ENCODE measurements at places on chromosomes 11 and 22. TPM values are rescaled to one million over a fixed set of nuclear protein-coding genes. Genes with fewer than 3 reads are reported as not detected.

DNA sequence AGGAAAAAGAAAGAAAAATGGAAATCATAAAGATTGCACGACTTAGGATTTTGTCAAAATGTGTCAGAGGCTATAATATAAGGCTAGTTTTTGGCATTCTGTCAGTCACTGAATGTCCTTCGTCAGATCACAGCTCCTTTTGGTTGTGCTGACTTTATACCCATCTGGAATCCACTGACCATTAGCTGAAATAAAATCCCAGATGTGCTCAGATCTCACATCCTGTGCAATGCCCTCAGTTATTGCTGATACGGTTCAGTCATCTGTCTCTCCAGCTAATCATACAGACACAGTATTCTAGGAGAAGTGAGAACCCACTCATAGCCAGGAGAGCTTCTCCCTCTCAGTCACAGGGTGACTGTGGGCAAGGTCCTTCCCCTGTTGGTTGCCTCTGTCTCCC, 11.5 kb downstream of the CD44 start:
- DNase-seq = no peak

DNA sequence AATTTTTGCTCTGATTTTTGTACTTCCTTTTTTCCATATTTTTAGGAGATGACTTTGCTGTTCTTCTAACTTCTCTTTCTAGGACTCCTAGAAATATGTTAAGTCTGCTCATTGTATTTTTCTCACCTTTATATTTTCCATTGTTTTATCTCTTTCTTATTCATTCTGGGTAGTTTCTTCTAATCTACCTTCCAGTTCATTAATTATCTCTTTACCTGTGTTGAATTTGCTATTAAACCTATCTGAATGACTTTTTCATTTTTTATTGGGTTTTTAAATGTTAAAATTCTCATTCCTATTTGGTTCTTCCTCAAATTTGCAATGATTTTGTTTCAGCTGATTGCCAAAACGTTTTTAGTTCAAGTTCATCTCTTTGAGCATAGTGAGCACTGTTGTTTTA, 27.8 kb upstream of the EHF start:
- DNase-seq = no peak

- DNase-seq = no peak
Observed at GRCh38 chr22:49564054-49564453, 263.6 kb downstream of the BRD1 start.

GRCh38 chr11:69055598-69056516, 7.1 kb downstream of the TPCN2 start:
- no peak for DNase-seq

GRCh38 chr22:43203471-43203981, 16.6 kb upstream of the TTLL12 start:
- DNase-seq = no peak

GRCh38 chr11:94754819-94755218, 13.3 kb upstream of the AMOTL1 start:
- DNase-seq = no peak

- no peak for DNase-seq
Observed at GRCh38 chr11:116515664-116516184, 257.1 kb downstream of the BUD13 start.

- no peak for DNase-seq
Observed at GRCh38 chr11:65780770-65781151, at the start of gene AP5B1. Gene AP5B1, minus strand, starts transcription at chr11:65780976. Its CDS starts 385 bp downstream, at chr11:65780591.

- DNase-seq = no peak
Observed at GRCh38 chr11:55572548-55572947, 620 bp downstream of the OR4C16 start.

- no peak for DNase-seq
Observed at GRCh38 chr11:107477820-107478219, 20.2 kb upstream of the CWF19L2 start.

Gene CRYBB2
- total RNA-seq = not detected

DNA sequence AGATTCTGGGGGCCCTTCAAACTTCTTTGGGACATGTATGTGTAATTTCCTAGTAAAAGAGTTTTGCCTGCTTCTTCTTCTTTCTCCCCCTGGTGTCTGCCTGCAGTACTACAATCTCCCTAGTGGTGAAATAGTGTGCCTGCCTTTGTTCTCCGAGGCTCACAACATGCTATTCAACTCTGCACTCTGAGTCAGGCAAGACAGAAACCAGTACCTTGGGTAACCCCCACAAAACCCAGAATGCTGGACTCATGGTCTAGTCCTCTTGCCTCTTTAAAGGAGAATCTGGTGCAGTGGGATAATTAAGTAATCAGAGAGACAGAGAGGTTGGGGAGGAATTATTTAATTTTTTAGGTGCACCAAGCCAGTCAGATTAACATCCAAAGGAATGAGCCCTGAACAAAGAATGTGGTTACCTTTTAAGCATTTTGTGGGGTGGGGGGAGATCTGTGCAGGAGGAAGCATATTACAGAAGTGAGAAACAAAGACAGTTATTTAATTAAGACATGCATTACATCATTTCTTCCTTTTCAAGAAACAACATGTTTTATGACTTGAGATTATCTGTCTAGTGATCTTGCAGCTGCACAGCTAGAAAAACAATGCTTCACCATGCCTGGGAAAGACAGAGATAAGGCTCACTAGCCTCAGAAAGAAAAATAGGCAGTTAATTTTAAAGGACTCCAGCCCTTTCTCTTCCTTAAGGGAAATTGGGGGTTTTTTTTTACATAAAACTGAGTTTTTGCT, 11.0 kb upstream of the MS4A6A start:
- DNase-seq = no peak

- DNase-seq = no peak
Observed at GRCh38 chr11:121291896-121292494, 576 bp upstream of the SC5D start.

Gene KRTAP5-11
- not detected for total RNA-seq

- no peak for DNase-seq
Observed at GRCh38 chr11:116865696-116866095, 28.3 kb upstream of the APOA1 start.

Gene SLC25A22
- total RNA-seq = 5.0 TPM

GRCh38 chr11:85740481-85741400, 54.7 kb upstream of the CCDC89 start:
- peak; percentile 31 for DNase-seq

GRCh38 chr11:119728651-119729580, at the start of gene NECTIN1:
Gene NECTIN1, minus strand, starts transcription at chr11:119729200. Its CDS starts 647 bp downstream, at chr11:119728553.
- DNase-seq = peak; percentile 97

DNA sequence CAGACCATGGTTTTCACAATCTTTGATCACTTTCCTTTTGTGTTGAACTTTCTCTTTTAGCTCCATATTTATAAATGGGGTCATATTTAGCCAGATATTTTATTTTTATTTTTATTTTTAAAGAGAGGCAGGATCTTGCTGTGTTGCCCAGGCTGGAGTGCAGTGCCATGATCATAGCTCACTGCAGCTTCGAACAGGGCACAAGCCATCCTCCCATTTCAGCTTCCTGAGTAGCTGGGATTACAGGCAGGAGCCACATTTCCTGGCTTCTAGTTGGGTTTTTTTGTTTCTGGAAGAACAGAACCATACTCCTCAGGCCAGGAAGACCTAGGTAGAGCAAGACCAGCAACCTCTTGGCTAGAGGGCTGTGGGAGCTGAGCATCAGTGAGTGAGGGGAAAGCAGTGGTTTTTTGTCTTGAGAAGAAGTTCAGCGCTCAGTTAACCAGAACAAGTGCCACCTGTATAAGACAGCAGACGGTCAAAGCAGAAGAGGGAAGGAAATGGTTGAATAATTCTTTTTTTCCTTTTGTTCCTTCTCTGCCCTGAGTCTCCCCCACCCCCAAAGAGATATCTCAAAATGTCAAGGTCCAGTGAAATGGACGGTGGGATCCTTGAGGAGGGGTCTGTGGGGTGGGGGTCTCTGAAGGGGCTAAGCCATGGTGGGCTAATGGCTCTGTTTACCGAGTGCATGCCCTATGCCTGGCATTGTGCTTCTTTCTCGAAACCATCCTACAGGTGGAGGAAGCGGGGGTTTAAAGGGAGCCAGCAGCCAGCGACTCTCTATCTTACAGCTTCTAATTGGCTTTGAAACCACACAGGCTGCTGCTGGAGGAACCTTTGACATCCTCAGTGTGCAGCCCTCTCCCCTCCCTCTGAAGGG, 63.0 kb downstream of the PTPRJ start:
- DNase-seq = no peak

DNA sequence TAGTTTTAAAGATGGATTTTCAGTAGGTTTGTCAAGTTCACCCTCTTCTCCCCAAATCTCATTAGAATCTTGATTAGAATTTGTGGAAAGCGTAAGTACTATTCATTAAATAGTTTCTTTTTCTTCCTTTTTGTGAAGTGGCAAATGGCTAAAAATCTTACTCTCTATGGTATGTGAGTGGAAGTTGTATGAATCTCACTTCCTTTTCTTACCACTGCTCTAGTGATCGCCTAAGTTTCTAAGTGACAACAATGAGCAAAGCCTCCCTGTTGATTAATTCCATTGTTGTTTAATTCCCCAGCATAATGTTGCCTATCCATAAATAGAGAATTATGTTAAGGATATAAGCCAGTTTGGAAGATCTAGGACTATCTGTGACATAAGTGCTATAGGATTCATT, 82.7 kb downstream of the PGR start:
- no peak for DNase-seq

GRCh38 chr22:21780259-21780658, 44.7 kb upstream of the YPEL1 start:
- DNase-seq = no peak

- DNase-seq = no peak
Observed at GRCh38 chr11:112156956-112157766, 6.7 kb downstream of the IL18 start.

Gene MAPK11
- 12.5 TPM for total RNA-seq

Gene KIAA1671
- total RNA-seq = 18.3 TPM

Gene MLC1
- 0.17 TPM for total RNA-seq

GRCh38 chr11:3642071-3642951, 519 bp upstream of the ART5 start:
- no peak for DNase-seq

Gene TNNI2
- 4.2 TPM for total RNA-seq

Gene PYGM
- total RNA-seq = 18.4 TPM

DNA sequence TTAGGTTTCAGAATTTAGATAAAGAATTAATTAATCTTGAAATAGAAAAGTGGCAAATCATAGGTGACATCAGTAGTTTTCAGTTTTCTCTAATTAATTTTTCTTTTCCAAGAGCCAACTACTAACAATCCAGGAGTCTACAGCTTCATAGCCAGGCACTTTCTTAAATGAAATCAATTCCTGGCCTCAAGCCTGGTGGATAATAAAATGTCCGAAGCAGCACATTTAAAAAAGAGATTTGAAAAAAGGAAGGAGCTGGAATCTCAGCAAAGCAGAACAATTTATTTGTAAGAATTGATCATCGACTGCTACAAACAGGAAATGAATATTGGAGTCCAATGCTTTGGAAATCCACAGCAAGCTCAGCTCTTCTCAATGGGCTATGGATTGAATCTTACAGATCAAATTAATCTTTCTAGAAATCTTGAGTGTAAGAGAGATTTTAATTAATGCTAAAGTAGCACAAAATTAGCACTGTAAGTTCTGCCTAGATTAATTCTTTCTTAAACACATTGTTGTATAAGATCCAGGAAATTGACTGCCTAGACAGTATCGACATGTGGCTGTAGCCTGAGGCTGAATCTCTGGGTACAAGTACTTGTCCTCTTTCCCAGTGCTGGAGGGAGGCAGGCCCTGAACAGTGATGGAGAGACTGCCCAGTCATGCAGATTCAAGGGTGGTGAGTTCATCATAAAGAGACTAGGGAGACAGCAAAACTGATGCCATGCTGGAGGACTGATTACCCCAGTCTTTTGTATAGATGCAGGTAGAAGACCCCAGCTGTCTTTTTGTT, 167.8 kb upstream of the POU2AF2 start:
- no peak for DNase-seq

Gene OR10G7
- not detected for total RNA-seq

Gene TSGA10IP
- total RNA-seq = not detected

- DNase-seq = no peak
Observed at GRCh38 chr11:62139526-62140303, 15.9 kb downstream of the INCENP start.

DNA sequence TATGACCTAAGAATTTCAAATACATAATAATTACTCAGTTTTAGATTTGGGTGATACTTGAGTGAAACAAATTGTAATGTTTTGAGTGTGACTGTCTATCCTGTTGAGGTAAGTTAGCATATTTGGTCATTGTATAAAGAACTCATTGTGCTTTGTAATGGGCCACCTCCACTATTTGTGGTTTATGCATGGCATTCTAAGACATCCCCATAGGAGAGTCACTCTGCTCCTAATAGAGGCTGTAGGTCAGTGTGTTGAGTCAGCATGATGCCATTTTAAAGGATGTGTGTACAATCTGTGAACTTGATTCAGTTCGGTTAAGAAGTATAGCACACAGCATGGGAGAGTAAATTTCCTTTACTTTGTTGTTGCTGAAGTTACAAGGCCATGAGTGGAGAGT, 1112.4 kb downstream of the JRKL start:
- no peak for DNase-seq

- peak; percentile 92 for DNase-seq
Observed at GRCh38 chr11:78801161-78801884, 226.7 kb upstream of the NARS2 start.

DNA sequence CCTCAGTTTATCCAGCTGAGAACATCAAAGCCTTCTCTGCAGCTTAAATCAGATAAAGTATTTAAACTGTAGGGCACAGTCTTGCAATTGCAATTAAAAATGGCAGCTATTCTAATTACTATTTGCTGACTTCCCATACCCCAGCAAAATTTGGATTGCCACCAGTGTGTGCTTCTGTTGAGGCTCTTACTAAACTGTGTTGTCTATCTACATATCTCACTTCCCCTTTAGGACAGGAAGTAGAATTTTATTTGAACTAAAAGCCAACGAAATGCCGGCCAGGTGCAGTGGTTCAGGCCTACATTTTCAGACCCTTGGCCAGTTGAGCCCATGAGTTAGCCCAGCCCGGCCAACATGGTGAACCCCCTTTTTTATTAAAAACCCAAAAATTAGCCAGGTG, 7.1 kb downstream of the SAA4 start:
- DNase-seq = no peak

- no peak for DNase-seq
Observed at GRCh38 chr11:126528075-126528474, 172.6 kb downstream of the ST3GAL4 start.

- no peak for DNase-seq
Observed at GRCh38 chr11:128288368-128288767, 299.0 kb downstream of the ETS1 start.

DNA sequence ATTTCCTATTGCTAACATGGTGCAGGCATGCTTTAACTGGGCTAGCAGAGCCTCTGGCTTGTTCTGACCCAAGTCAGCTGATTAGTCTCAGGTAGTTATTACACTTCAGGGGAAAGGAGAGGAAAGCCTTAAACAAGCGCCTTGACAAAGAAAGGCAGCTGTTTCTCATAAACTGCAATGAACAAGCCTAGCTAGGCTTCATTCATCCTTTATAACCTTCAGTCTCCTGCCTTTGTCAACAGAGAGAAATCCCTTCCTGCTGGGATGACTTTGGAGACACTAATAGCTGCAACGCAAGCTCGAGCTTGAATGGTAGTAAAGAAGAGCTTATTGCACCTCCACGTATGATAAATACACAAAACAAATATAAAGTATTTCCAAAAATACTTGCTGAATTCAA, 68.4 kb downstream of the CCDC34 start:
- DNase-seq = no peak

DNA sequence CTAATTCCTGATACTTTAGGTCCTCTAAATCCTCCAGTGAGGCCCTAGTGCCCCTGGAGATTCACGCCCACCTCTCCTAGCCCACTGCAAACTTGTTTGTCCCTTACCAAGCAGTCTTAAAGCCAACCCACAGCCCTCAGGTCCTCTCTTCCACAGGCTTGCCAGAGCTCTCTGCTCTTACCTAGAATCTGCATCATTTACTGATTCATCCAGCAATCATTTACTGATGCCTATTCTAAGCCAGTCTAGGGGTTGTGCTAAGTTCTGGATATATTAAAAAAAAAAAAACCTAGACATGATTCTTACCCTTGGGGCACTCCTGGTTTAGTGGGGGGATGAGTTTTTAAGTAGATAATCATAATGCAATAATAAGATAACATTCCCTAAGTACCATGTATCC, 43.0 kb upstream of the PLET1 start:
- DNase-seq = no peak
